ENCODE measurements at places on chromosomes 2 and 18. TPM values are rescaled to one million over a fixed set of nuclear protein-coding genes. Genes with fewer than 3 reads are reported as not detected.

The KLHL41 gene
- 0.87 TPM for total RNA-seq

The LRRC30 gene
- not detected for total RNA-seq

GRCh38 chr18:45580127-45580526 is 35.1 kb upstream of the SLC14A2 start:
- DNase-seq, result no peak

The ATP8B1 gene
- 76.5 TPM for total RNA-seq

The SP140 gene
- total RNA-seq, result 4.1 TPM

The TRIM43 gene
- total RNA-seq, result not detected

DNA sequence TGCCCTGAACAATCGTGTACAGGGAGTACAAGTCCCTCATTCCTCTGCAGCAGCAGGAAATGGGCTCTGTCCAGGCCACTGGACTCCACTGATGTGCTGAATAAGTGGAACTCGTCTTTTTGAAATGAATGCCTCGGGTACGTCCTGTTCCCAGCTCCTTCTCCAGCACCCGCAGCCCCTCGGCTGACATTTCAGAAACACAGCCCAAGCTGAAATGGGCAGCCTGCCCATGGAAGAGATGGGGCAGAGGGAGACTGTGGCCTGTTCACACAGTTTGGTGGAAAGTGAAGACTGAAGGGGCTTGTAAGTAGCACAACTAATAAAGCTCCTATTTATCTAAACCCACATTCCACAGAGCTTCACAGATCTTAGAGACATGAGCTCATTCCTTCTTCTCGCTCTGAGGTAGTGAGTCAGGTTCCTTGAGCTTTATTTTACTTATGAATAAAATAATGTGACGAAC is 498.6 kb downstream of the TXNL1 start:
- DNase-seq, result no peak

GRCh38 chr2:49943944-49944778 is 789.8 kb upstream of the FSHR start:
- DNase-seq, result no peak

The CFAP53 gene
- total RNA-seq, result 0.49 TPM

The SULT1C2 gene
- 2.8 TPM for total RNA-seq
